ENCODE measurements at places on chromosomes 5 and 9.

GRCh38 chr9:131856105-131856504, 116.2 kb upstream of the RAPGEF1 start:
- DNase-seq: no peak

DNA sequence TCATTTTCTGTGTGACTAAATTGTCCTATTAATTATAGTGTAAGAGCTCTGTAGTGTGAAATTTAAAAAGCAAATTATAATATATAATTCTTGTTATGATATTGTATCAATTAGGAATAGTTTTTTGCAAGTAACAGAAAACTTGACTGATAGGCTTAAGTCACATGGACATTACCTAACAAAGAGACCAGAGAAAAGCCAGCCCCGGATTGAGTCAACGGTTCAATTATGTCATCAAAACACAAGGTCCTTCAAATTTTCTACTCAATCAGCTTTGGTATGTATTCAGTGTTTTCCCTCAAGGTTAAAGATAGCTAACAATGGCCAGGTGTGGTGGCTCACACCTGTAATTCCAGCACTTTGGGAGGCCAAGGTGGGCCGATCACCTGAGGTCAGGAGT, 126.7 kb upstream of the PTGER4 start:
- DNase-seq: no peak

- DNase-seq: no peak
Measured at GRCh38 chr9:133735415-133735775, 2.8 kb downstream of the SARDH start.

GRCh38 chr9:90433398-90433941, 209.2 kb downstream of the DIRAS2 start:
- DNase-seq: no peak

GRCh38 chr9:112226091-112226490, 51.0 kb upstream of the SUSD1 start:
- no peak for DNase-seq

GRCh38 chr9:120982836-120983235, 56.2 kb upstream of the TRAF1 start:
- DNase-seq: no peak

GRCh38 chr9:32584784-32585183, 11.8 kb upstream of the NDUFB6 start:
- no peak for DNase-seq

DNA sequence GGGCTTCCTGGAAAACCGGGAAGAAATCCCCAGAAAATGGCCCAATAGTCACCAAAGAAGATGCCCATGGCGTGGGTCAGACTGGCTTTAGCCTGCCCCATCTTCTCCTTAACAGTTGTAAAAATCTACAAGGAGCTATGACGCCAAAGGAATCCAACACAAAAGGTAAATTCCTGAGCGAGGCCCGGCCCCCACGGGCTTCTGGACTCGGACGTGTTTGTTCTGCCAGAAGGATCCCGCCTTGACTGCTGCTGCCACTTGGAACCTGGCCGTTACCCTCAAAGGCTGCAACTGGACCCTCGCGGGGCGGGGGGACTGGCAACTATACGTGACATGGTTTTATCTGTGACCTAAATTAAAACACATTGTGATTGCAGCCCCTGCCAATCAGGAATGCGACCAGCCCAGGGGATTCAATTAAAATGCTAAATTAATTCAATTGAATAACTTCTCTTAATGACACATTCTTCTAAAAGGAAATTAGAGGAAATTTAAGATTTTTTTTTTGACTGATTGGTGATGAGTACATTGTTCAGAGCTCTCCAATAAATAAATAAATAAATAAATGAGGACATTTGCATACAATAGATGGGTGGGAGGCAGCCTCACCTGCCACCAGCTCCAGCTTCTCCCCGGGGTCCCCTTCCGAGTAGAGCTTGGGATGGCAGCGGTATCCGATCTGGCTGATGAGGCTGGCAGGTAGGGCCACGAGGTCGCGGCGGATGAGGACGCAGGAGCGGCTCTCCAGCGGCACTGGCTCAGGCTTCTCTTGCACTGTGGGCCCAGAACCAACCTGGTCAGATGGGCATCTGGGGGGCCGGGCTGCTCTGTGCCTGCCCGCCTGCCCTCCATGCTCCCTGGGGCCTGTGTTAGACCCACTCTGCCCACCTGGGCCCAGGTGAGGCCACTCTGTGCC, 54.7 kb upstream of the UBAC1 start:
- DNase-seq: no peak

- no peak for DNase-seq
Measured at GRCh38 chr9:14956208-14956607, 46.0 kb upstream of the FREM1 start.

GRCh38 chr5:127718181-127718580, 15.0 kb downstream of the CCDC192 start:
- DNase-seq: no peak

DNA sequence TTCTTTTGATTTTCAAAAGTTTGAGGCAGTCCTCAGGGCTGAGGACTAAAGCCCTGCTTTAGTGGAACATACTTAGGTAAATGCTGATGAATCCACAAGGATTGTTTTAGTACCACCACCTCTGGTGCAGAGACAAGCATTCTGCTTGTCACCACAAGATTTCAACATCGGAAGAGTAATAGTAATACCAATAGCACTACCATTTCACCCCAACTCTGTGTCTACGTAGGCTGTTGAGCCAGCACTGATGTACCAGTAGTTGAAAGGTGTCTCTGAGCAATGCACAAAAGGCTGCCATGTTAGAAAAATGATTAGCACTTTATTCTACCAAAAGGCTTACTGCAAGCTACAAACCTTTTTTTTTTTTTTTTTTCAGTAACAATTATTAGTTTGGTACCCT, 213.2 kb upstream of the SLC24A2 start:
- no peak for DNase-seq

DNA sequence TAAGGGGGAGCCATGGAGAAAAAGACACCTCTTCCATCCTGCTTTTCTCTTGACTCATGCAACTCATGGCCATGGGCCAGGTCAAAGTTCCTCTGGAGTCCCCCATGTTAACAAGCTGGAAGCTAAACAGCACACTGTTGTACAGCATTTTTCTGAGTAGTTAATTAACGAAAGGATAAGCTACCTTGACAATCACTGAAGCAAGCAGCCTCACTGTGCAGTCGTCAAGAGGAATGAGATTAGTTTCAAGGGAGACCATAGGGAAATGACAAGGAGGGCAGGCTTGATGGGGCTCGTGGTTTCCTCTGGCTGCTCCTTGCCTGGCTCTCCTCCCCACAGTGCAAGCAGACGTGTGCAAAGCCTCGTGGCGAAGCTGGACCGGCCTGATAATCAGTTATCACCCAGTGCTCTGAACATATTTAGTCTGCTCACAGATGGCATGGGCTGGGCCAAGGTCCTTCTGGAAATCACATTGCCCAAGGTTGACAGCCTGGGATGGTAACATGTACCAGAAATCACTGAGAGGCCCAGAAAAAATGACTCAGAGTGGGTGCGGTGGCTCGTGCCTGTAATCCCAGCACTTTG, 209.5 kb downstream of the SLIT3 start:
- no peak for DNase-seq

- no peak for DNase-seq
Measured at GRCh38 chr9:72588336-72588735, 66.9 kb downstream of the TMC1 start.

- no peak for DNase-seq
Measured at GRCh38 chr5:50749873-50750272, 83.4 kb downstream of the PARP8 start.

GRCh38 chr5:86968301-86968753, 299.4 kb upstream of the RASA1 start:
- peak; percentile 5 for DNase-seq

GRCh38 chr5:134125039-134126015, 10.8 kb downstream of the TCF7 start:
- peak; percentile 48 for DNase-seq

- DNase-seq: no peak
Measured at GRCh38 chr9:104999136-104999535, 71.2 kb upstream of the ABCA1 start.

- no peak for DNase-seq
Measured at GRCh38 chr5:3598769-3599211, 3.2 kb downstream of the IRX1 start.

DNA sequence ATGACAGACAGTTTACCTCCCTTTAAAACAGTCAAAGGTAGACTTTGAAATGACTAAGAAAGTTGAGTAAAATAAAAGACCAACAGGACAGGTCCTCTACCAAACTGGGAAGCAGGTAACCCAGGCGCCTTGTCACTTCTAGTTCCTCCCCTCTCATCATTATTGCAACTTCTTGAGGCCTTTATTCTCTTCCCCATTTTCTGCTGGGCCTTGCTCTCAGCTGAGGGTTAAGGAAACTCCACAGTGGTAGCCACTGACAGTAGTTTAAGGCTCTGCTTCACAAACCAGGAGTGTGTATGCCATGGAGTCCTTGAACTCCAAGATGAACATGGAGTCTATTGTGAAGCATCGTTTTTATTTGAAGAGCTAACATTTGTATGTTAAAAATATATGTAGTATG, 36.9 kb upstream of the TCERG1 start:
- DNase-seq: no peak

- no peak for DNase-seq
Measured at GRCh38 chr9:75128535-75128934, 40.2 kb downstream of the OSTF1 start.

DNA sequence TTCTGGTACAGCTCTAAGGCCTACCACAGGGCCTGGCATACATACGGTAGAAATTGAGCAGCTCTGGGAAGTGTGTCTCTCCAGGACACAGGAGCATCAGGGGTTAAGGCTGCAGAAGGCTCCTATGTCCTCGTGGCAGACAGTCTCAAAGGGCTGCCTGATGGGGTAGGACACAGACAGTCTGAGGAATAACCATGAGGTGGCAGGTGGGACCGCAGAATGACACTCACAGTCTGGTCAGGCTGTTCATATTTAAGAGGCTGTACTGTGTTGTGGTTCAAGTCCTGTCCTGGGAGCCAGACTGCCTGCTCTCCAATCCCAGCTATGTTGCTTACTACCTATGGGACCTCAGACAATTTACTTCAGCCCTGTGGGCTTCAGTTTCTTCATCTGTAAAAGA, 217.1 kb downstream of the TRIM32 start:
- DNase-seq: no peak

GRCh38 chr5:147474140-147474539, 35.7 kb downstream of the DPYSL3 start:
- DNase-seq: no peak

DNA sequence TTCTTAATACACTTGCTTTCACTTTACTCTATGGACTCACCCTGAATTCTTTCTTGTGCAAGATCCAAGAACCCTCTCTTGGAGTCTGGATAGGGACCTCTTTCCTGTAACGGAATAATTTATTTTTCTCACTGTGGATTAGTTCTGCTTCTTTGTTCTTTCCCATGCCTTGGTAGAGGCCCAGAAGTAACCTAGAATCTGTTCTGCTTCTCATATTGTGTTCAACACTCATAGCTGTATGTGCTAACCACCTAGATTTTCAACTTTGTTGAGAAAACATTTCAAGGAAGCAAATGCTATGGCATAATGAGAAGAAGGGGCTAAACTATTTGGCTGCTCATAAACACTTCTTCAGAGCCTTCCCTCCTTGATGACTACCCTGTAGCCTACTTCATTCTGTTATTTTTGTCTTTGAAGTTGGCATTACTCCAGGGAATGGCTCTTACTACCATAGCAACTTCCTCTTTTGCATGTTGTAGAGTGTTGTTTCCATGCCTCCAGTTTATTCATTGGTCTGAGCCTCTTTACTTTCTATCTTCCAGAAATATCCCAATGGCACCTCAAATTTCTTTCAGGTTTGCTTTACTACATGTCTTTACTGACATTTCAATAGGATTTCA, 74.3 kb downstream of the KIAA0825 start:
- DNase-seq: no peak

DNA sequence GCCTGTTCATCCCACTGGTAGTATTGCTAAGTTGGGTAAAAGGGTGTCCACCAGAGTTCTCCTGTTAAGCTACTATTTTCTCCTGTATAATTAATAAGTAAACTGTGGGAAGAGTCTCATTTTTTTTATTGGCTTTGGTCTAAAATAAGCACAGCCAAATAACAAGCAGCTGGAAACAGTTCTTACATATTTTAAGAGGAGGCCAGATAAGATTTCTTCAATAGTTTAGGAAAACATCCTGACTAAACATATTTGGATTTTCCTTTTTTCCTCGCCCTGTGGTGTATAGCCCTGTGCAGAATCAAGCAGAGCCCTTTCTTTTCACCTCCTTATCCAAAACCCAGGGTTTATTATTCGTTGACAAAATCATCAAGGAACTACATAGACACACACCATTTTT, 122.2 kb upstream of the ZNF608 start:
- DNase-seq: no peak

DNA sequence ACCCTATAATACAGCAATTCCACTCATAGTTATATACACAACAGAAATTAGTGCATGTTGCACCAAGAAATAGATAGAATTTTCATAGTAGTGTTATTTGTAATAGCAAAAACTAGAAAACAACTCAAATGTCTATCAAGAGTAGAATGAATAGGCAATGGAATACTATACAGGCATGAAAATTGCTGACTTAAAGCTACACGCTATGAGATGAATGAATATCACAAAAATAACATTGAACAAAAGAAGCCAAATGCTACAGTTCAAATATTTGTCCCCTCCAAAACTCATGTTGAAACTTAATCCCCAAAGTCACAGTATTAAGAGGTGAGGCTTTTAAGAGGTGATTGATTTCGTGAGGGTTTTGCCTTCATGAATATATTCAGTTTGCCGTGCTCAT, 215.1 kb downstream of the FRMD3 start:
- DNase-seq: no peak

DNA sequence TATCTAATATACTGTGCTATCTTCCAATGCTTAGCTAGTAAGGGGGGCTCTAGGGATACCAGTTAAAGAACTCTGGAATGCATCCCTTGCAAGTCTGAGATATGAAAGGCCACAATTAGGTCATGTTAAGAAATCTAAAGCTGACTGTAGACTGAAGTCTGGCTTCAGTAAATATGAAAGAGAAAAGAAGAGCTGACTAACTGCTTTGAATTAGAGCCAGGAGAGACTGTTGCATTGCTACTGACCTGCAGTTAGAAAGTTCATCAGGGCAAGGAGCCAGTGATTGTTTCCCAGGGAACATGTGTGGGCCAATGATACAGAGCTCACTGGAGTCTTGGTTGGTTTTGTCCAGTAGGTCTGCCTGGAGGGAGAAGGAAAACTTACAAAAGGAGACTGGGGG, 472.1 kb upstream of the TNC start:
- DNase-seq: no peak

DNA sequence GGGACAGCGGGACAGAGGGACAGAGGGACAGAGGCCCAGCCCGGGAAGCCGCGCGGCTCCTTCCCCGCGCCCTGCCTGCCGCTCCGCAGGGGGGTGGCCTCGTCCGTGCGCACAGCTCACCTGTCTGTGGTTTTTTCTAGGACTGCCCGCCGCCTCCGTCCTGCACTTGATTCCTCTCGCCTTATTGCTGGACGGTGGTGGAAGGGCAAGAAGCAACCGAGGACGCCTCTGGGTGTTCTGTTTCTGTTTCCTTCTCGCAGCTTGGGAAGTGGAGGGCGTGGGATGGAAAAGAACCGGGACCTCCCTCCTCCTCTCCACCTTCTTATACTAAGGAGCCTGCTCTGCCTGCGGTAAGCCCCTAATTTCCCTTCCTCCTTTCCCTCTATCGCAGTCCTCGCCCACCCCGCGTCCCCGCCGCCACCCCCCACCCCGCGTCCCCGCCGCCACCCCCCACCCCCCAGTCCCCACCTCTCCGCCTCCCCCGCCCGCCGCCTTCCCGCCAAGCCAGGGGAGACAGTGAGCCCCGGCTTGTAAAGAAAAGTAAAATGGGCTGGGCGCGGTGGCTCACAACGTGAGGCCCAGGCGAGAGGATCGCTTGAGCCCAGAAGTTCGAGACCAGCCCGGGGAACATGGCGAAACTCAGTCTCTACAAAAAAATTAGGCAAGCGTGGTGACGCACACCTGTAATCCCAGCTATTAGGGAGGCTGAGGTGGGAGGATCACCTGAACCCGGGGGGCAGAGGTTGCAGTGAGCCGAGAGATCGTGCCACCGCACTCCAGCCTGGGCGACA, 9.6 kb upstream of the FLT4 start:
- DNase-seq: no peak
